Hematopoietic multipotent progenitor cell treated with erythropoietin and hydrocortisone succinate and interleukin-3 and kit ligand, for 6 days (in vitro differentiated cells): ENCODE measurements at places on chromosomes 3 and 15.
A peak's percentile ranks its signal among the peaks of the same experiment; 100 is the strongest.

DNA sequence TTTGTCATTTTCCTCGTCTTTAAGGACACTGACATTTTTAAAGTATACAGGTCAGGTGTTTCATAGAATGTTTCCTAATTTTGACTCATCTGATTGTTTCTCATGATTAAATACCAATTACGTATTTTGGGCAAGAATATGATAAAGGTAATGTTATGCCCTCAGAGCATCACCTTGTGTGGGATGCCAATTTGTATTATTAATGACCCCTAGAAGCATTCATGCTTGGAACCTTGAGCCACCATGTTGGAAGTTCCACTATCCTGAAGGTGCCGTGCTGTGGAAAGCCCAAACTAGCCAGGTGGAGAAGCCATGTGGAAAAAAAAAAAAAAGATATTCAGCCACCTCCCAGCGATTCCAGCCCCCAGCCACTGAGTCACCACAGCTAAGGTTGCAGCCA, 19.1 kb upstream of the B4GALT4 start:
- DNase-seq = no peak

DNA sequence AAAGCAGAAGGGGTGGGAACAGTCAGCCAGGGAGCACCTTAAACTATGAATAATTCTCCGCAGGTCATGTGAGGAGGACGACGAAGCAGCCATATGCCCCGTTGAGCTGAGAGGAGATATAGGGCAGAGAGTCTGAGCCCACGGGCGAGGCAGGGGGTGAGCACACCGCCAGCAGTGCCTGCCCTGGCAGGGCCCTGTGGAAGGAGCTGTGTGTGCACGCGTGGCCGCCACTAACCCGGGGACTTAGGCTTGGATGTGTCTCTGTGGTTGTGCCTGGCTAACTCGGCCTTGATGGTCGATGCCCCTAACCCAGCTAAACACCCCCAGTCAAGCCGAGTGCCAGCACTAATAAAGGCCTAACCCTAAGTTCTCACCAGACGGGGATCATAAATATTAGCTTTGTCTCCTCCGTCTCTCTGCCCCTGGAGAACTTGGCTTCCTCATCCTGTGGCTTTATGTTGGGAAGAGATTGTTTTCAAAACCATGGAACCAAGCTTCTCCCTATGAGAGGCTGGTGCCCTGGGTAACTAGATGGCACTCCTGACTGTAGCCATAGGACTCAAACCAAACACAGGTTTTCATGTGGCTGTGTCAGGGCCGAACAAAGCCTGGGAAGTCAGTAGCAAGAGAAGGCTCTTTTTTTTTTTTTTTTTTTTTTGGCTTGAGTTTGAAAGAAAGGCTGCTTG, 45.4 kb downstream of the CCK start:
- DNase-seq = no peak

DNA sequence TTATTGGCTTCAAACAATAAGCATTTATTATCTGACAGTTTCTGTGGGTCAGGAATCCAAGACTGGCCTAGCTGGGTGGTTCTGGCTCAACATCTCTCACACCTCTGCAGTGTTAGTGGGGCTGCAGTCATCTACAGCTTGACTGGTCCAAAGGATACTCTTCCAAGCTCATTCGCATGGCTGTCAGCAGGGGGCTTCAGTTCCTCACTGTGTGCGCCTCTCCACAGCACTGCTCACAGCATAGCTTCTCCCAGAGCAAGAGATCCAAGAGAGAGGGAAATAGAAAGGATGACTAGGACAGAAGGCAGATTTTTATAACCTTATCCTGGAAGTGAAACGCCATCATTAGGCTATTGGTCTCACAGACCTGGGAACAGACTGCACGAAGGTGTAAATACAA, 64.2 kb downstream of the MAGI1 start:
- no peak for DNase-seq

- DNase-seq = no peak
Measured at GRCh38 chr15:85541744-85542143, 161.3 kb downstream of the AKAP13 start.

DNA sequence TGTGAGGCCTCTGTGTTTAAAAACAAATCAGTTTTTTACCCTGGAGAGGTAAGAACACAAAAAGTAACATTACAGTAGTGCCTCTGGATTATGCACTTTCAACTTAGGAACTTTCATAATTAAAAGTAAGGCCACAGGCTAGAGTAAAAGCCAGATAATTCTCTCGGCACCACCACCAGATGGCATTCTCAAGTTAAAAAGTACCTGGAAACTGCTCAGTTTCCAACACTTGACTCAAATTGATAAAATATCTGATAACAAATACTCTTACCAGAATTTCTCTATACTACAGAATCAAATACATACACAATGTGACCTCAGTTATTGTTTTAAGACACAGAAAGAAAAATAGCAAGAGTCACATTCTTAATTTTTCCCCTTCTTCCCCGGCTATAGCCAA, 19.9 kb downstream of the SPICE1 start:
- DNase-seq = peak; percentile 72
